Vagina (tissue), 2 donors: ENCODE measurements at places on chromosomes 6 and 20.

DNA sequence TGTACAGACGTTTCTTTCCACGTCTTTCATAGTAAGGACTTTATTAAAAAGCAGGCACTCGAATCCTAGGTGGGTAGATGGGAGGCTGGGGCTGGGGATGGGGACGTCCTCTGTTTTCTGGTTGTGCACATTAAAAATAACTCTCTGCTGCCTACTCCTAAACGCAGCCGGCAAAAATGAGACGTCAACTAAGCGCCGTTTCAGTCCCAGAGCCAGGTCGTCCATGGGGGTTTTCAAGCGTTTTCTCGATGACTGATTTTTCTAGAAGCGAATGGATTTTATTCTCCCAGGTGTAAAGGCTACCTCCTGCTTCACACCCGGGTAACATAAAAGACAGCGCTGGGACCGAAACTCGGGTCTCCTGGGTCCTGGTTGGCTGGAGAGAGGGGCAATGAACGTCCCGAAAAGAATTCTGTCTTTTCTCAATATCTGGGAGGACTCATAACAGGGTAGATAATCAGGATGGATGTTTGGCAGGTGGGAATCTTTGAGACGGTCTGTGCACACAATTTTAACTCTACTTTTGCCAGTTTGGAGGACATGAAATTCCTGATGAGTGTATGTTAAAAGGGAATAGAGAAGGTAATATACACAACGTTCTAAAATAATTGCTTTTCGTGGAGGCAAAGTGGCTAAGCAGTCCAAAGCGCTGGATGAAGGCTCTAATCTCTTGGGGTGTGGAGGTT lies 25.2 kb downstream of the GPX6 start:
- no peak for DNase-seq

DNA sequence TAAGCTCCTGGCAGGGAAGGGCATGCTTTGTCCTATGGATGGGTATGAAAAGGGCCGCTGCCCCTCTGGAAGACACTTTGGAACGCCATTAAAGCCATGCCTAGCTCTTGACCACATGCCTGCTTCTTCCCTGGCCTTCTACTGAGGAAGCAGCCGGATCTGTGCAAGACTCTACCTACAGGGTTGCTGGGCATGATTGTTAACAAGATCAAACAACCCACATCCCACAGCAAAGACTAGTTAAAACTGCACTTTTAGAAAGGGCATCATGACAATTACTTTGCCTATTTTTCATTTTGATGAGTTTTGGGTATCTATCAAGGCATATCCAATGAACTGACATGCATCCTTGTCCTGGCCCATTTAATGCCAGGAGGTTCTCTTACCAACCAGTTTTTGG lies 25.5 kb downstream of the NSFL1C start:
- no peak for DNase-seq

GRCh38 chr6:71033171-71033570 lies 76.3 kb upstream of the B3GAT2 start:
- DNase-seq = no peak

DNA sequence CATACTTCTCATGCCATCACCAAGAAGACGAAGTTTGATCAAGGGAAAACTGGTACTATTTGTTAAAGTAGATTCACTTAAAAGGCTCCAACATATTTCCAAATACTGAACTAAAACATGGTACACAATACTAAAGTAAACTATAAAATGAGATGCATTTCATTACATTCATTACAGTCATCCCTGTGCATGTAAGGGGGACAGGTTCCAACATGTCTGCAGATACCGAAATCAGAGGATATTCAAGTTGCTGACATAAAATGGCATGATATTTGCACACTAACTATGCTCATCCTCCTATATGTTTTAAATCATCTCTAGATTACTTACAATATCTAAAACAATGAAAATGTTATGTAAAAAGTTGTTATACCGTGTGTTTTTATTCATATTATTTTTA lies 893.9 kb upstream of the MANEA start:
- DNase-seq = no peak

GRCh38 chr6:18326980-18327379 lies 60.2 kb upstream of the RNF144B start:
- no peak for DNase-seq

DNA sequence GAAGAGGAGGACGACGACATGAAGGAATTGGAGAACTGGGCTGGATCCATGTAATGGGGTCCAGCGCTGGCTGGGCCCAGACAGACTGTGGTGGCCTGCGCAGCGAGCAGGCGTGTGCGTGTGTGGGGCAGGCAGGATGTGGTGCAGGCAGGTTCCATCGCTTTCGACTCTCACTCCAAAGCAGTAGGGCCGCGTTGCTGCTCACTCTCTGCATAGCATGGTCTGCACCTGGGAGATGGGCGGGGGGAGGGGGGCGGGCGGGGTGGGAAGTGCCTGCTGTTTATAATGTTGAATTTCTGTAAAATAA lies 42.3 kb downstream of the CHMP4B start:
- no peak for DNase-seq

DNA sequence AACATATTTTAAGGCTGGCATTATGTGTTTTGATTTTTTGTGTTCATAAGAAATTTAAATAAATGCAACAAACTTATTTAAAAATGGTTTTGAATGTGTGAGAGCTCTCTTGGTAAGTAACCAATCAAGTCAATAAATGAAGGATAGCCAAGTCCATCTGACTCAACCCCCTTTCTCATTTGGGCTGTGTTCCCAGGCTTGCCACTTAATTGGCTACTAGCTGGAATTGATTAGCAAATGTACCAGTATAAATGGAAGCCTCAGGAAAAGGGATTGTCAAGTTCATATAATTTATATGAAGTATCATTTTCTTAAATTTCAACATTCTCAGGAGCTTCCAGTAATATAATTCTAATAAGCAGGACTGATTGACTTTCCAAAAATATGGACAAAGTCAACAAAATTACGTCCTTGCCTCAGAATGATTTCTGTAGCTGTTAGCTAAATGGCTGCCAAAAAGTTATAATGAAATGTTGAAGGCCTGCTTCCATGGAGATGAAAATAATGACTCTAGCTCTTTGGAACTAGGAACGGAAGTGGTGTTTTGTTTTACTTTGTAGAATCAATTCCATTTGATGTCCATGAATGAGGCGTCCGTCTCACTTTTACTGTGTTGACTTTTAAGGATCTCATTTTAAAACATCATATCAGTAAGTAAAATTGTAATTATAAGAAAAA lies 614.9 kb downstream of the CDH26 start:
- DNase-seq = no peak

DNA sequence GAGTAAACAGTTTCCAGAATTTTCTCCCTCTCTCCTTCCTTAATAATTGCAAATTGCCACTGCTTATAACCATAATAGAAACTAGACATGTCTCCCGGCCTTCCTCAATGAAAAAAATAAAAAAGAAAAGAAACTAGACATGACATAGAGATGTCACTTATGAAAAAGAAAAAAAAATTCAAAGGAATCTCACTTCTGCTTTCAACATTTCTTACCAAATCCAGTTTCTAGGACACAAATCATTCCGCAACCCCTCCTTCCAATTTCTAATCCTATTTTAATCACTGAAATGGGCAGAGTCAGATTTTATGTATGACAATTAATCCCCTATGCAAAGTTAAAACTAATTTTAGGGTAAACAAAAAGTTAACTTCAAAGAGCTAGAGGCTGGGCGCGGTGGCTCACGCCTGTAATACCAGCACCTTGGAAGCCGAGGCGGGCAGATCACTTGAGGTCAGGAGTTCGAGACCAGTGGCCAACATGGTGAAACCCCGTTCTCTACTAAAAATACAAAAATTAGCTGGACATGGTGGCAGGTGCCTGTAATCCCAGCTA lies 40.1 kb upstream of the EEF1A1 start:
- DNase-seq = no peak

GRCh38 chr6:45946887-45947286 lies 68.8 kb downstream of the CLIC5 start:
- no peak for DNase-seq

DNA sequence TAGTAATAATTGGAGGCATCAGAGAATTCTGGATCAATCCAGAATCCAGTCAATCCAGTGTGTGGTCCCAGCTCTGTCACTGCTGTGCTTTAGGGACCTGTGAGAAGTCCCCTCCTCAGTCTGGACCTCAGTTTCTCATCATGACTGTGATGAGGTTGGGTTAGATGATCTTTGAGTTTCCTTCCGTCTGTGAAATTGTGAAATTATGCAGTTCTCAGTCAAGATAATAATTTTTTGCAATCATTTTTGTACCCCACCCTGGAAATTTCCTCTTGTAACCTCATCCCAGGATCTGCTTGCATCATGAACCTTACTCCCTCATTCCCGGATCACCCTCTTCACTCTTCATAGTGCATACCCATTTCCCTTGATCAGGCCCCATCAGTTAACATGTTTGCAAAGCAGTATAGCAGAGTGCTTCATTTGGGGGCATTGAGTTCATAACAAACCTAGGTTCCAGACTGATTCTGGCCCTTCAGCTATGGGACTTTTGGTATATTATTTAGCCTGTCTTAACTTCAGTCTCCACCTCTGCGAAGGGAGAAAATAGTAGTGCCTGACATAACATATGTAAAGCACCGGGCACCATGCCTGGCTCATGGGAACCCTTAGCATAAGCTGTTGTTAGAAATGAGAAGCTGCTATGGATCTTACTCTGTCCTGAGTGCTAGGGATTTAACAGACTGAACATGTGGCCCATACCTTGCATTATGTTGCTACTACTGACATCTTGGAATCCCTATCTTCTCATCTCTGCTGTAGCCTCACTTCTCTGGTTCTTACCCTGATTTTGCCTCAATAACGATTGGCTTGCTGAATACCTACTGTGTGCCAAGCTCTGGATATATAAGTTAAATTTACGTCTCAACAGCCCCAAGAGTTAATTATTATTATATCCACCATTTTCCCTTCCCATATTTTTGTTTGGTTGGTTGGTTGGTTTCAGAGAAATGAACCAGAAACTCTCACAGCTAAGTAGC lies 1.3 kb downstream of the ZNF76 start:
- no peak for DNase-seq

DNA sequence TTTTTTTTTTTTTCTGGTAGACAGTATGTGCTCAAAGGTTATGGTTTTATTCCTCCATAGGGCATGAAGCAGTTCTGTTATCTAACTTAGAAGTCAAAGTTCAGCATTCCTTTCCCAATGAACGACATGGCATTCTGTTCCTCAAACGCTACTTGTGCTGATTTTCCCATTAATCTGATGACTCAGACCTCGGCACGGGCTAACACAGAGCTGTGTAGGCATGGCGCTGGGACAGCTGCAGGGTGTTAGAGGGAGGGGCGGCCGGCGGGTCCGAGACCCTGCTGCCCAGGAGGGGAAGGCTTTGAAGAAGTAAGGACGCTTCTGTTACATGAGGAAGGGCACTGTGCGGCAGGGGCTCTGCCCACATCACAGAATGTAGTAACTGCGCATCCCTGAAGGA lies 93.6 kb upstream of the AGPAT4 start:
- DNase-seq = no peak

- no peak for DNase-seq
Measured at GRCh38 chr6:105278035-105278434, 98.2 kb upstream of the POPDC3 start.

GRCh38 chr6:74805916-74806696 lies 399.7 kb downstream of the COL12A1 start:
- no peak for DNase-seq

GRCh38 chr6:13268913-13269518 lies 59.3 kb downstream of the TBC1D7 start:
- no peak for DNase-seq

- no peak for DNase-seq
Measured at GRCh38 chr6:150567380-150567779, 32.3 kb upstream of the PLEKHG1 start.

- no peak for DNase-seq
Measured at GRCh38 chr6:6801635-6802218, 213.2 kb downstream of the LY86 start.

DNA sequence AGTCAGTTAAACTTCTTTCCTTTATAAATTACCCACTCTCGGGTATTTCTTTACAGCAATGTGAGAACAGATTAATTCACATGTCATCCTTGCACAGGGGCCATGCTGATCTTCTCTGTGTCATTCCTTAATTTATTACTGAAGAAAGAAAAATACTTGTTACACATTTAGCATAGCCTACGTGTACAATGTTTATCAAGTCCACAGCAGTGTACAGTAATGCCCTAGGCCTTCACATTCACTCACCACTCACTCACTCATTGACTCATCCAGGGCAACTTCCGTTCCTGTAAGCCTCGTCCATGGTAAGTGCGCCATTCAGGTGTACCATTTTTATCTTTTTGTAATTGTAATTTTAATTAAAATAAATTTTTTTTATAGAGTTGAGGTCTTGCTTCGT lies 73.6 kb downstream of the RSPH3 start:
- no peak for DNase-seq

DNA sequence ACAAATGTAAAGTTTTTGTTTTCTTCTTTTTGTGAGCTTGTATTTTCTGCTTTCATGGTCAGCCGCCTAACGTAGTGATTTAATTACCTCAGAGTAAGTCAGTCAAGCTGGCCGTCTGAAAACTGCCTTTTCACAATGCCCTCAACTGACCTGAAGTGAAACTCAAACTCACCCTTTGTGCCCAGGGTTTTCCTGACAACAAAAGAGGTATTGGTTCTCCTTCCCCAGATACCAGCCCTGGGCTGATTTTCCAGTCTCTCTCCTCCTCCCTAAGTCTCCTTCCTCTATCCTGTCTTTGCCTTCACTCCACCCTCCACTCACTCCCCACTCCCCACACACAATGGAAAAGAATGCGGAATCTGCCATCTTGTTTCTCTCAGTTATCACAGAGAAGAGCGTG lies 184.5 kb upstream of the HEY2 start:
- no peak for DNase-seq

DNA sequence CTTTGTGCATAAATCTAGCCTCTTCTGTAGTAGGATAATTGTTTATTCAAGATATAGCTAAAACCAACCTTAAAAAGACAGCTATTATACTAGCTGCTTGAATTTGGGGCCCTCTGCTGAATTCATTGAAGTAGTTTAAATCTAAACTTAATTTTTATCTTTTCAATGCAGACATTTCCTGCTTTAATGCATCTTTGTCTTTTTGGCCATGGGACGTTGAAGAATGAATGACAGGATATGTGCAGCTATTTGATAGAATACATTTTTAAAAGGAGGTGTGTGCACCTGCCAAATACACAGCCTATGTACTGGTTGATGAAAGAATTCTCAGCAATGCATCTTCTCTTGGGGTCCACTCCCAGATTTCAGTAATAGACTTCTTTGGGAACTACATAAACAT lies 524.9 kb downstream of the PHF3 start:
- DNase-seq = no peak

DNA sequence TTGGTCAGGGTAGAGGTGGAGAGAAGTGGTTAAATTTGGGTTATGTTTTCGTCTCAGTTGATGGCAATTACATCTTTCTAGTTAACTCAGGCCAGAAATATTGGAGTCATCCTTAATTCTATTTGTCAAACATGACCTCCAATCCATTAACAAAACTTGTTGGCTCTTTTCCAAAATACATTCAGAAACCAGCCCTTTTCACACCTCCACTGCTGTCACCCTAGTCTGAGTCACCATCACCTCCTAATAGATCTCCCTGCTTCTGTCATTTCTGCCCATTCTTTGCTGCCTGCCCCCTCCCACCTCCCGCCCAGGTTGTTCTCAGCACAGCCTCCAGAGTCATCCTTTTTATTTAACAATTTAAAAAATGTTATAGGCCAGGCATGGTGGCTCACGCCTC lies 3.0 kb upstream of the ABCF1 start:
- DNase-seq = no peak
